H7 (cell line): ENCODE measurements at places on chromosomes 2 and 18.
A peak's percentile ranks its signal among the peaks of the same experiment; 100 is the strongest.

DNA sequence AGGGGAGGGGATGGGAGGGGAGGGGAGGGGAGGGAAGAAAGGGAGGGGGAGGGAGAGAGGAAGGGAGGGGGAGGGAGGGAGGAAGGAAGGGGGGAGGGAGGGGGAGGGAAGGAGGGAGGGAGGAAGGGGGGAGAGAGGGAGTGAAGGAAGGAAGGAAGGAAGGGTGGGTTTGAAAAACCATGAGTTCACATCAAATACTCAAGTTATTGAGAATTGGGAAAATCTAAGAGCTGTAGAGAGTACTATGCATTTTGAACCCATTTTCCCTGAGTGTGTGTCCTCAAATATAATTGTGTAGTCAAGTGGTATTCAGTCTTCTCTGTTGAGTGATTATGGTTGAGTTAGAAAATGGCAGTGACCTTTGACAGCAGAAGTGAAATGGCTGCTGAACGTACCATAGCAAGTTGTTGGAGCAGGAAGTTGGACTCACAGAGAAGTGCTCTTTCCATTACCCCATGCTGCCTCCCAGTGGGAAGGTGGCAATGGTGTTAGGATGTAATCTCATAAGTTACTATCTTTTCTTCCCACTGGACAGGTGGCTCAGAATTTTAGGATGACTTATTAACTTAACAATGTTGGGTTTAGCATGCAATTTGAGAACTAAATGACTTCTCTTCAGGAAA is 214.6 kb downstream of the SETBP1 start:
- DNase-seq: no peak

- DNase-seq: no peak
Observed at GRCh38 chr2:59233920-59234319, 992.8 kb upstream of the FANCL start.

GRCh38 chr2:70959271-70959761 is 19.1 kb upstream of the ANKRD53 start:
- peak; percentile 10 for DNase-seq

DNA sequence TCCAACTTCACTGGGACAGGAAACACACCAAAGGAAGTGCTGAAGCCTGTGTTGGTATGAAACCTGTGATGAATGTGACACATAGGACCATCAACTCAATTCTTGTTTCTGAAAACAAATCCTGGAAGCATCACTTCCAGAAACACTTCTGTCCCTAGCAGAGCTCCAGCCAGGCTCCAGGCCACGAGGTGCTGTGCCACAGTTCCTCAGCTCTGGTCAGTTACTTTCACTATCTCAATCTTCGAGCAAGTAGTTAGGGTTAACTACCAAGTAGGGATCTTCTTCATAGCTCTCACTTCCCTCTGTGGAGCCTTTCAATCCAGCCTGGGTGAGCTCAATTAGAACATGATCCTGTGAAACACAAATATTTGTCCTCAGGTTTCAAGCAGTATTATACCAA is 3.6 kb upstream of the LCT start:
- no peak for DNase-seq

GRCh38 chr2:60268661-60269060 is 284.8 kb downstream of the BCL11A start:
- DNase-seq: no peak

DNA sequence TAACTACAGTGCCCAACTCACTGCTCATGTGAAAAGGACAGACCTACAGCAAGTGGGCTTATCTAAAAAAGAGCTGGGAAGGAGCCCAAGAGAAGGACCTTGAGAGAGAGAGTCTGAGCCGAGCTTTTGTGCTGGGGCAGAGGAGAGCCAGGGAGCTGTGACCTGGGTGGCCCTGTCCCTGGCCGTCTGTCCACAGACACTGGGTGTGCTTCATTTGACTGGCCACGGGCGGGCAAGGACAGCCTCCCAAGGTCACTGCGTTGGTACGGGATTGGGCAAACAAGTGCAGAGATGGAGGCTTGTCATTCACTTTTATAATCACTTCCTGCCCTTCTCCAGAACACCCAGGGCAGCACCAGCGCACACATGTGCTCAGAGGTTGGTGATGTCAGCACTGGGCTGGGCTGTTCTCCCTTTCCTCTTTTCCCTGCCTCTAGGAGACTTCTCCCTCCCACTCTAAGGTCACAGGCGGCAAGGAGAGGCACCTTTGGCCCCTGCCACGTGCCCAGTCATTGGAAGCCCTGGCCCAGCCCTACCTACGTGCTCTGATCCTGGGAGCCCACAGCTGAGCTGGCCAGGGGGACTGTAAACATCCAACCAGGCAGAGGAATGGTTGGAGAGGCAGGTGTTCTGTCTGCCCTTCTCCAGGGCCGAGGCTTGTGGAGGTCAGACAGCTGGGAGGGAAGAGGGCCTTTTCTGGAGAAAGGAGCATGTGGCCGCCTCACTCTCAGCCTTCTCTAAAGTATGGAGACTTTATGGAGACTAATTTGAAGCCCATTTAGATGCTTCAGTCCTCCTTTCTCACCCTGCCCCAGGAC is 6.4 kb upstream of the PSD4 start:
- DNase-seq: peak; percentile 25

GRCh38 chr2:112173646-112174319 is 35.6 kb downstream of the FBLN7 start:
- no peak for DNase-seq

DNA sequence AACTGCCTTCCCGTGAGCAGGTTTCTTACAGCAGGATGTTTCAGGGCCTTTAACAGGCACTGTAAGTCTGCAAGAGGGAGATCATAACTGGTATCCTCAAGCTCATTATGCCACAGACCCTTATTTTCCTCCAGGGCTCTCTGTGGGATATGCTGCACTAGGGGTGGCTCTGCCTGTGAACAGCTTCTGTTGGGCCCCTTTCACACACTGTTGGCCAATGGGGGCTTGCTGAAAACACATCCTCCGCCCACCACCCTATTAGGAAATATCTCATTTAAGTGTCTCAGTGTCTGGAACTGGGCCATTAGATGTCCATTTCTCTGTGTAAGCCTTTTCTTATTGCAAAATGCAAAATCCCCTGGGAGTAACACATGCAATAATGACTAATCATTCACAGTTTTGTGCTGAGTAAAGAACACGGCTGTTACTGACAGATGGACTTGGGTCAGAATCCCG is 414.3 kb upstream of the HS6ST1 start:
- DNase-seq: no peak

GRCh38 chr2:36530983-36531354 is 67.0 kb downstream of the FEZ2 start:
- DNase-seq: no peak

GRCh38 chr2:229235131-229235914 is 35.8 kb downstream of the PID1 start:
- DNase-seq: peak; percentile 17

DNA sequence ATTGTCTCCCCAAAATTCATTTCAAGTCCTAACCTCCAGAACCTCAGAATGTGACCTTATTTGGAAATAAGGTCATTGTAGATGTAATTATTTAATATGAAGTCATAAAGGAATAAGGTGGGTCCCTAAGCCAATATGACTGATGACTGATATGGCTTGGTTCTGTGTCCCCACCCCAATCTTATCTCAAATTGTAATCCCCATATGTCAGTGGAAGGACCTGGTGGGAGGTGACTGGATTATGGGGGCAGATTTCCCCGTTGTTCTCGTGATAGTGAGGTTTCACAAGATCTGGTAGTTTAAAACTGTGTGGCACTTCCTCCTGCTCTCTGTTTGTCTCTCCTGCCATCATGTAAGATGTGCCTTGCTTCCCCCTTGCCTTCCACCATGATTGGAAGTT is 43.0 kb upstream of the BCL11A start:
- no peak for DNase-seq

DNA sequence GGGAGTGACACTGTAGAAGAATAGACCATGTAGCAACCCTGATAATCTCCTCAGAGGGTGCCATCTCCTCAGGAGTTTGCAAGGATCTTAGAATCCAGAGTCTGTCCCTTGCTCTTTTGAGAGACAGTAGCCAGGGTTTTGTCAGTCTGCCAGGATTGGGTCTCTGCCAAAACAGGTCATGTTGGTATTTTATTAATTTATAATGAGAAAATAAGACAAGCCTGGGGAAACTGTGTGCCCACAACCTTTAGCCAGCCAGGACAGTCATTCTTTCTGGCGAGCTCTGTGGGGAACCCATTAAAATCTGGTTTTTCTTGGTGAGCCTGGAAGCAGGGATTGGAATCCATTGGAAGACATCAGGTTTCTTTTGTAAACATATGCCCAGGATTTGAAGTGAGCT is 78.6 kb downstream of the PTPRM start:
- DNase-seq: no peak

GRCh38 chr2:45275242-45275805 is 266.1 kb upstream of the SIX2 start:
- DNase-seq: no peak

- DNase-seq: no peak
Observed at GRCh38 chr18:24959051-24959476, 392.9 kb downstream of the ZNF521 start.

- no peak for DNase-seq
Observed at GRCh38 chr2:75540994-75541393, 19.7 kb downstream of the EVA1A start.

- no peak for DNase-seq
Observed at GRCh38 chr2:25184254-25184653, 15.9 kb upstream of the POMC start.

DNA sequence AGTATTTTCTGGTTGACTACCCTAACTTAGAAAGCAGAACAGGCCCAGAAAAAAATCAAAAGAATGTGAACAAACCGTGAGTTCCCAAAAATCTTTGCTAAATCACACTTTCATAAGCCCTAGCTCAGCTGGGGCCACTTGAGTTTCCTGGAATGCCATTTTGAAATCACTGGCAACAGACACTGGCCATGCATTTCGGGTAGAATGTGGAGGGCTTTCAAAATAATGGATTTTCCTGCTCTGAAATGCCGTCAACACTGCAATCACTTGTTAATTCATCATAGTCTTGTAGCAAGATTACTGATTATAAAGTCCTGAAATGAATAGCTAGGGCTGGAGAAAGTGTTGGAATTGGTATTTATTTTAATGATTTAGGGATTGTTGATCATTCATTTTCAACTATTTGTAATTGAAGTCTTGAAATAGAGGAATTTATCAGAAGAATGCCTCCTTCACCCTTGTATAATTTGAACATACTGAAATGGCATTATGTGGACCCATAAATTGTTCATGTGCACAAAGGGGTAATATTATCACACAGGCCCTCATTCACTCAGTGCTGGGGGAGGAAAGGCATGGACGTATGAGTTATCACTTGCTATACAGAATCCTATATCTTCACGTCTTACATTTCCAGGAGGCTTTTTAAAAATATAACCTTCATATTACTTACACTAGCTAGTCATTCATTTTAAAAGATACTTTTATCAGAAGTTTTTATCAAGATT is 134.8 kb downstream of the DTNA start:
- no peak for DNase-seq

DNA sequence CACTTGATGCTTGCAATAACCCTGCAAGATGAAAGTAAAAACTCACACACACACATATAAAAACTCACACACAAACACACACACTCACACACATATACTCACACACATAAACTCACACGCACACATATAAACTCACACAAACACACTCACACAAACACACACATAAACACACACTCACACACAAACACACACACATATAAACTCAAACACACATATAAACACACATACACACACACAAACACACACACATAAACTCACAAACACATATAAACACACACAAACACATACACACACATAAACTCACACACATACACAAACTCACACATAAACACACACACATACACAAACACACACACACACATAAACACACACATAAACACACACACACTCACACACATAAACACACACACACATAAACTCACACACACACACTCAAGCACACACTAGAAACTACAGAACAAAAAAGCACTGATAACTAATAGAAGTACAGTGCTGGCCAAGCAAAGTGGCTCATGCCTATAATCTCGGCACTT is 117.7 kb upstream of the TEKT4 start:
- no peak for DNase-seq

DNA sequence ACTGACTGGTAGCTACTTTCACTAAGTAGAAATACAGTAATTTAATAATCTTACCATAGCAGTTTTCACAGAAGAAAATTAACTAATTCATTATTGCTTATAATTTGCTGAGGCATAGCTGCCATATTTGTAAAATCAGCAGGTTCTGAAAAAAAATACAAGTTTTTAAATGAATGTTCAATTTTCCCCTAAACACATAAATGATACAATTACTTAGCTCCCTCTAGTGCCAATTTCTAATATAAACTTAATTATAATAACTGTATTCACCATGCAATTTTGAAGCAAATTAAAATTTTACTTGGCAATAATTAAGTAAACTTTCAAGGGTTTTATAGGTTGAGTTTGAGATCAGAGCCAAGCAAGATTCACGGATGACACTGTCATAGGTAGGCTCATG is 1321.6 kb upstream of the ACVR2A start:
- DNase-seq: no peak

- DNase-seq: no peak
Observed at GRCh38 chr2:120428748-120429147, 82.8 kb downstream of the INHBB start.

DNA sequence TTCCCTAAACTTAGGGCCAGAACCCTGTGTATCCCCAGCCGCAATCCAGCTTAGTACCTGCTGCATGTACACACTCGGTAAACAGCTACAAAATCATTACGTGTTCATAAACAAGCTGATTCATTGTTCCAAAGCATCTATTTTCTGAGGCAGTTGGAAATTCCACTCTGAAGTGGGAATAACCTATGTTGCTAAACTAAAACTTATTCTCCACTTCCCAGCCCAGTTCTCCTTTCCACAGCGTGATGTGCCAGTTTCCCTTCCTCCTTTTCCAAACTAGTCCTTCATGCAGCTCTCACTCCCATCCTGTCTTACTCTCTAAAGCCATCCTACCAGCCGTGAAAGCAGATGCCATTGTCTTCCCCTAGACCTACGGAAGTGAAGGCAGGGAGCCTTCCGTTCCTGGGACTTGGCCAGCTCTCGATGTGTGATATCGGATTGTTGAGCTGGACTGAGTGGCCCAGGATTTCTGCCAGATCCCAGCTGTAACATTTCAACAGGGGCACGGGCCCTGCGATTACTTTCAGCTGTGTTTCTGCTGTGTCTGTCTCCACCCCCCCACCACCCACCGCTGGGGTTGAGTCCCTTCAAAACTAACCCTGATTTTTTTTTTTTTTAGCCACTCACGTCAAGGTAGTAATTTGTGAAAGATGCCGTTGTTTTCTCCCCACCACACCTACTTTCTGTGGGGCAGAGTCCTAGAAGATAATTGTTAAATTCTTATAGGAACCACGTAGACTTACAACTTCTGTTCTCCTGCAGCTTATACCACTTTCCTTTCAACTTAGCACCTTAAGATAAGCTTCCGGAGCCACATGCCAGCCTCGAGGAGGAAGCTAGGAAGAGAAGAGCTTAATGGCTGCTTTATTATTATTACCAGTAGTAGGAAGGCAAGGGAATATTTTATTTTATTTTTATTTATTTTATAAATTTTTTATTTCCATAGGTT is 100.9 kb downstream of the CRIM1 start:
- no peak for DNase-seq

- no peak for DNase-seq
Observed at GRCh38 chr2:173766537-173767289, 198.5 kb downstream of the SP3 start.
